ENCODE measurements at places on chromosomes 13 and 19.

- DNase-seq = no peak
Observed at GRCh38 chr13:31328549-31329235, 128.9 kb downstream of the B3GLCT start.

- DNase-seq = no peak
Observed at GRCh38 chr19:48613024-48613851, 1.6 kb downstream of the FAM83E start.

DNA sequence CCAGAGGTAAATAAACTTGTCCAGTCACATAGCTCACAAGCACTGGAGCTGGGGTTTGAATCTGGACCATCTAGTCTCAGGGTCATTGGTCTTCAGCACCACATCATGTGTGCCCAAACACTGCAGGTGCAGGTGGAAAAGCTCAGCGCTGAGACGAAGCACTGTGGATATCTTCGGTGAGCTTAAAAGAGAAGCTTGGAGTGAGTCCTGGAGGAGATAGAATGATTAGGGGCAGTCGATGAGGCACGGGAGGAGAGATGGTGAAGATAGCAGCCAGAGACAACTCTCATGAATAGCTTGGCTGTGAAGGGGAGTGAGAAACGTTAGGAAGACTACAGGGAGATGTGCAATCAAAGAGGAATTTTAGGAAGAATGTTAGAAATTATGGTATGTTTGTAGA is 389.3 kb downstream of the FGF9 start:
- DNase-seq = no peak

DNA sequence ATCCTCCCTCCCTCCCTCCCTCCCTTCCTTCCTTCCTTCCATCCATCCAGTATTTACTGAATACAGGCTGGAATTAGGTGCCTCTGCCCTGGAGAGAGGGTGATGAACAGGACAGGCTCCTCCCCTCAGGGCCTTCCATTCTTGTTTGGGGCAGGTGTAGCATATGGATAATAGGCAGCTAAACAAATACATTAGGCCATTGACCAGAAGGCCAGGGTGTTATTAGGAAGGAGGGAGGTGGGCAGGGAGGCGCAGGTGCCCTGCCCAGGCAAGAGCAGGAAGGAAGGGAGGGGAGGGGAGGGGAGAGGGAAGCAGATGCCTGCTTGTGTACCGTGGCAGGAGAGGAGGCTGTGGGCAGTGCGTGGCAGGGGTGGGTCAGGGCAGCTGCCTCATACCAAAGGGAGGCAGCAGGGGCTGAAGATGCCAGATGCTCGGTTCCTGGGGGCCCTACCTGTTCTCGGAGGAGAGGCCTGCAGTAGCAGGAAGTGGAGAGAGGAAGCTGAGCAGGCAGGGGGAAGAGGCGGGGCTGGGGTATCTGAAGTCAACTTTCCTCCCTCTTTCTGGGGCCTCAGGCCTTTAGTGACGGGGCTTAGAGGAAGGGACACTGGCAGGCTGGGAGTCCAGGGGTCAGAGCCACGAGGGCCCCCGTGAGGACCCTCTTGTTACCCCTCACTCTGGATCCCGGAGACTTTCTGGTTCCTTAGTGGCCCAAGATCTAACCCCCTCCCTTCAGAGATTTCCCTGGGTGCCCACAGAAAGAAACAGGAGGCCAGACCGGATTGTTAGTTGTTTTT is at the start of gene RINL:
Gene RINL (minus strand): TSS at position 495 of the 794 bp plus-strand sequence. CDS start 1,533 bp downstream, outside the sequence.
- DNase-seq = peak; percentile 100

DNA sequence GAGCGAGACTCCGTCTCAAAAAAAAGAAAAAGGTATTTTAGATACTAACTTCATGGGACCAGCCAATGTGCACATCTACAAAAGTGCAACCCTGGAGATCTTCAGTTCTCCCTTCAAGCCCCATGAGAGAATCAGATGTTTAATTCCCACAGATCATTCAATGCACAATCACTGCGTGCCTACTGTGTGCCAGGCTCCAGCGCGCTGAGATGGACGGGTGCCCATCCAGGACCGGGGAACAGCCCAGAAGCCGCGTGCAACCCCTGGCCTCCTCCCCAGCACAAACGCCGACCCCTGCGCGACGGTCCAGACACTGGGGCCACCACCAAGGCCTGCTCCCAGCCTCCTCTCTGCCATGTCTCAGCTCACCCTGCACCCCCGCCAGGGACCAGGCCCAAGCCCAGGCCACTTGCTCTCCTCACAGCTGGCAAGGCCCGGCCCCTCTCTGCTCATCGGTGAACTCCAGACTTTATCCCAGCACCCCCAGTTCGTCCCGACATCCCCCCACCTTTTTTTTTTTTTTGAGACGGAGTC is 5.3 kb downstream of the BTBD2 start:
- DNase-seq = no peak

GRCh38 chr13:33785384-33785783 is 32.6 kb upstream of the RFC3 start:
- DNase-seq = peak; percentile 74

DNA sequence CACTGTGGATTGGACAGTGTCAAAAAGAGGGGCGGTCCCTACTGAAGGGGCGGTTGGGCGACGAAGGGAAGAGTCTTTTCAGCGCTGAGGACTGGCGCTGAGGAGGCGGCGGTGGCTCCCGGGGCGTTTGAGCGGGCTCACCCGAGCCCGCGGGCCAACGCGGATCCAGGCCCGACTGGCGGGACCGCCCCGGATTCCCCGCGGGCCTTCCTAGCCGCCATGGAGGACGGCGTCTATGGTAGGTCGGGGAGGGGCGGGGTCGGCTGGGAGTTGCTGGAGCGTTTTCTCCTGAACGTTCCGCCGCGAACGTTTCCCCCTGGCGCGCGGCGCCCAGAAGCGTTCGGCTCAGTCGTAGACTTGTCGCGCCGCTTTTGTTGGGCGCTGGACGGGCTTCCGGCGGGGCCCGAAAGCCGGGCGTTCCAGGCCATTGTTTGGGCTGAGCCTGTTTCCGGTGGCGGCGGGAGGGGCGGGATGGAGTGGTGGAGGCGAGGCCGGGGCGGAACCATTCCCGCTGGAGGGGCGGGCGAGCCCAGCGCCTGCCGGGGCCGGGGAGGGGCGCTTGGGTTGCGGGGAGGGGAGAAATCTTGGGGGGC is at the start of gene CYTH2:
Gene CYTH2 (plus strand): TSS at position 81 of the 593 bp plus-strand sequence. CDS start 139 bp downstream, at position 220.
- peak; percentile 89 for DNase-seq

GRCh38 chr13:42602906-42603305 is 29.0 kb downstream of the TNFSF11 start:
- DNase-seq = no peak
